ENCODE measurements at places on chromosomes 7 and 10.

- no peak for DNase-seq
Observed at GRCh38 chr10:22489467-22489866, 144.2 kb downstream of the SPAG6 start.

GRCh38 chr10:121772884-121773283 is 154.9 kb downstream of the ATE1 start:
- no peak for DNase-seq

- no peak for DNase-seq
Observed at GRCh38 chr7:21076054-21076453, 289.4 kb upstream of the SP8 start.

GRCh38 chr10:5467634-5468255 is 31.6 kb downstream of the CALML5 start:
- DNase-seq, result no peak

- no peak for DNase-seq
Observed at GRCh38 chr10:13257621-13258140, 23.5 kb upstream of the UCMA start.

DNA sequence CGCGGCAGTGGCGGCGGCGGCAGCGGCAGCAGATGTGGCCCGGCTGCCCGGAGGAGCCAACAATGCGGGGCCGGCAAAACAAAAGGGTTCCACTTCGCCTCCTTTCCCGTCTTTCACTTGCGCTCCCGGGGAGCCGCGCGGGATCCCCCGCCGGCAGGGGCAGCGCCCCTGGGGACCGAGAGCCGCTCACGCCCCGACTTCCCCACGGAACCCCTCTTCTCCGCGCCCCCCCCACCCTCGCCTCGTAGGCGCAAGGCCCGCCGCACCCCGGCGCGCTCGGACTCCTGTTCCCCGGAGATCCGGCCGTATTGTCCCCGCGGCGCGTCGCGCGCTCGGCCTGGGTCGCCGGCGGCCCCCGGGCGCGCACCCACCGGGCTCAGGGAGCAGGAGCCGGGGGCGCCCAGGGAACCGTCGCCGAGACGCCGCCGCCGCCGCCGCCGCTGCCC is 854 bp downstream of the CTBP2 start:
- no peak for DNase-seq

- no peak for DNase-seq
Observed at GRCh38 chr10:49119746-49120145, 4.4 kb upstream of the VSTM4 start.

DNA sequence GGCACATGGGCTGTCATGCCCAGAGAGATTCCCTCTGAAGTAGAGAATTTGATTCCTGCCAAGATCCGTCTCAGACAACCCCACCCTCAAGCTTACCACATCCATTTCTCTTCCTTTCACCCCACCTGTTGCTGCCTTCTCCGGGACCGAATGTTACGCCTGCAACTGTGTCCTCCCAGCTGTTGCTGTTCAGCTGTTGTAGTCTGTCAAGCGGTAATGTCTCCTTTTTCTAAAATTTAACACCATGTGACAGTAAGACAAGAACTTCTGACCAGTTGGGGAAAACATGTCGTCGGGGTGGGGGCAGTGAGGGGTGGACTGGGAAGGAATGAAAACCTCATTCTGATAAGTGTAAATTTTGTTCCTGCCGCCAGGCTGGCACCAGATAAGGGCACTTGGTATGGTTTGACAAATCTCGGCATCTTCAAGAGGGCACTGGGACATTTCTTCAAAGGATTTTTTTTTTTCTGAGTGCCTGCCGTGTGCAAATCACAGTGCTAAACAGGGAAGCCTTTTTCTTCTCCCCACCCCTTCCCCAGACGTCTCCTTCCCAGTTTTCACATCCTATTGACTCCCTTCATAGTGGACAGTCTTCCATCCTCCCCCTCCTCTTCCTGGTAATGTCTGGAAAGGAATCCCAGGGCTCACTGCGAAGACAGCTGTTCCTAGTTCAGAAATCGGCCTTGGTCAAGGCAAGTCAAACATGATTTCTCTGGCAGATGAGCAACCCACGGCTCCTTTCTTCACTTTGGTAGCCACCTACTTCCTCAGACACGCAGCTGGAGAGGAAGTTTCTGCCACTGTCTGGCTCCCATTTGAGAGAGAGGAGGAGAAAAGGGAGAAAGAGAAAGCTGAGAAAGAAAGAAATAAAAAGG is 5.0 kb upstream of the CELF2 start:
- DNase-seq, result no peak

- no peak for DNase-seq
Observed at GRCh38 chr10:115082506-115082905, 10.7 kb upstream of the ATRNL1 start.

DNA sequence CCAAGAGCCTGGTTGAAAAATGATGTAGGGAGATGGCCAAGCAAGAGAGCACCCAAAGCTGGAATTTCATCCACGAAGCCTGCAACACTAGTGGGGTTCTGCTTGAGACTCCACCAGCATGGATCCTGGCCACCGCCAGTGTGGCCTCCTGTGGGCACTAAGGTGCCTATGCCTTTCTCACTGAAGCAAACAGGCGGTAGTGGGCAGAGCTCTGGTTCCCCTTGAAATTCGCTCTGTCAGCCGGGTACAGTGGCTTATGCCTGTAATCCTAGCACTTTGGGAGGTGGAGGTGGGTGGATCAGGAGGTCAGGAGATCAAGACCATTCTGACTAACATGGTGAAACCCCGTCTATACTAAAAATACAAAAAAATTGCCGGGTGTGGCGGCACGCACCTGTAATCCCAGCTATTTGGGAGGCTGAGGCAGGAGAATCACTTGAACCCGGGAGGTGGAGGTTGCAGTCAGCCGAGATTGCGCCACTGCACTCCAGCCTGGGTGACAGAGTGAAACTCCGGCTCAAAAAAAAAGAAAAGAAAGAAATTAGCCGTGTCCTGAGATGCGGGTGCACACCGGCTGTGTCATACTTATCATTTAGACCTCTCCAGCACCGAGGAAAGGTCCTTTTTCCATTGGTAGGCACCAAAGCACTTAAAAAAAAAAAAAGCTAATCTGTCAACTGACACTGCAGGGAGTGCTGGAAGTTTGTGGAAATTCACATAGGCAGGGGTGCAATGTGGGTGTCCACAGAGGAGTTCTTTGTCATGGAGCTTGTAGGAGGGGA is 28.3 kb downstream of the CCM2 start:
- no peak for DNase-seq

GRCh38 chr7:155793720-155794119 is 18.5 kb downstream of the SHH start:
- DNase-seq, result no peak

DNA sequence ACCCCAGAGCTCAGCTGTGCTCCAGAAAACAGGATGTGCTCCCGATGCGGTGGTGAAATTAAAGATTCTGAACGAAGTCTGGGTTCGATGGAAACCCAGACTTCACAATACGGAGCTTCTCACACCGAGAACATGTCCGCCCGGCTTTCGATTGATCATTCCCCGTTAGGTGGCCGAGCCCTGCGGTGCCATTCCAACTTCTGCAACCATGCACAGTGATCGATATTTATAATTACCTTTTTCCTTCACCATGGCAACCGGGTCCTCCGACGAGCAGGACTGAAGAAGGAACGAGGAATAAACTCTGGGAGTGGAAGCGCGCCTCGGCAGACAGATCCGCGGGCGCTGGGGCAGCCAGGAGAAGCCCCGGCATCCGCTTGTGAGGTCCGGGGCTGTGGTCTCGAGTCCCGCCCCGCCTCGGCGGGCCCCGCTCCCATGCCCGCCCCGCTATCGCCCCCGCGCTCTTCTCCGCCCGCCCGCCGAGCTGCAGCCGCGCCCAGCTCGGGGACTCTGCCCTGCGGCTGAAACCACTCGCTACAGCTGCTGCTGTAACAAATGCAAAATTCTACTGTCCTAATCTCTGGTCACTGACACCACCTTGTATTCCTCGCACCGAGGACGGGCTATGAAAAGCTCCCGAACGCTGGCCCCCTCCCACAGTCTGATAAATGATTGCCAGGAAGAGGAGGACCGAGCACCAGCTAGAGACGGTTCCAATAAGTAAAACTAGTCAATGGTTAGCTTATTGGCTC is 26.2 kb downstream of the ABLIM1 start:
- peak; percentile 14 for DNase-seq

GRCh38 chr10:102401342-102401654 is 5.8 kb downstream of the NFKB2 start:
- no peak for DNase-seq

- no peak for DNase-seq
Observed at GRCh38 chr10:101758858-101759257, 17.1 kb downstream of the FGF8 start.

- DNase-seq, result no peak
Observed at GRCh38 chr10:52883996-52884871, 111.7 kb upstream of the MBL2 start.

DNA sequence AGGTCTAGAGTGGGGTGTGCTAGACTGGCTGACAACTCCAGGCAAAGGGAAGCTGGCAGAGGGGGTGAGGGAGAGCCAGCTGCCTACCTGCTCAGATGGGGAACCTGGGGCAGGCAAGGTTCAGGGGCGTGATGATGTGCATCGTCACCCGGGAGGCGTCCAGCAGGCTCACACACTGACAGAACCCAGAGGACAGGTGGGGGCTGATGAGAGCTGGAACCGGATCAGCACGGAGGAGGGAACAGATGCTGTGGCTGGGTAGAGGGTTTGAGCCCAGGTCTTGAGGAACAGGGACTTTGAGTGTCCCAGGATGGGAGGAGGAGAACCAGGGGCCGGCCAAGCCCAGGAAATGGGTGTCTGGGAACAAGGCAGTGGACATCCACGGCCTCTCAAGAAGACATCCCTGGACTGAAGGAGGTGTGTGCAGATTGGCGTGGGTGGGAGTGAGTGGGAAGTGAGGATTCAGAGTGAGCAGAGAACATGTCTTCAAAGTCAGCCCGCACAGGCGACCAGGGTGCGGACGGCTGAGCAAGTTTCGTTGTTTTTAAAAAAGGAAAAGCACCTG is 3.9 kb downstream of the RASGEF1A start:
- DNase-seq, result no peak

GRCh38 chr7:151174246-151175046 is 7.0 kb upstream of the GBX1 start:
- DNase-seq, result peak; percentile 27

- no peak for DNase-seq
Observed at GRCh38 chr7:99311702-99312101, 14.0 kb upstream of the ARPC1A start.

DNA sequence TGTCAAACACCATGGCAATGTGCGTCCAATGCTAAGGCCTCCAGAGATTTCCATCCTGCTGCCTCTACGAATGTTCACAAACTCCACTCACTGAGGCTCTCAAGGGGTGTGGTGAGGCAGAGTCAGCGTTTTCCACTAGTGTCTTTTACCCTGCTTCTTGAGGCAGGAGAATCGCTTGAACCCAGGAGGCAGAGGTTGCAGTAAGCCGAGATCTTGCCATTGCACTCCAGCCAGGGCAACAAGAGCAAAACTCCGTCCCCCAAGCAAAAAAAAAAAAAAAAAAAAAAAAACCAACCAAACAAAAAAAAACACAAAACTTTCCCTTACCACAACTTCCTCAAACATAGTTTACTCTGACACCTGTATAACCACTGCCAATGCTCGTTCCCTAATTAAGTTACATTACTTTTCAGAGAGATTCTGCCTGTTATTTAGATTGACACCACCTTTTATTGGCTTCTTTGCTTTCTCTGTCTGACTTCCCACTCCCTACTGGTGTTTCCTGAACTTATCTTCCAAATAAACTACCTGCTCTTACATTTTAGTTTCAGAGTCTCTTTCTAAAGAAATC is 102.1 kb upstream of the ZNF746 start:
- DNase-seq, result no peak

DNA sequence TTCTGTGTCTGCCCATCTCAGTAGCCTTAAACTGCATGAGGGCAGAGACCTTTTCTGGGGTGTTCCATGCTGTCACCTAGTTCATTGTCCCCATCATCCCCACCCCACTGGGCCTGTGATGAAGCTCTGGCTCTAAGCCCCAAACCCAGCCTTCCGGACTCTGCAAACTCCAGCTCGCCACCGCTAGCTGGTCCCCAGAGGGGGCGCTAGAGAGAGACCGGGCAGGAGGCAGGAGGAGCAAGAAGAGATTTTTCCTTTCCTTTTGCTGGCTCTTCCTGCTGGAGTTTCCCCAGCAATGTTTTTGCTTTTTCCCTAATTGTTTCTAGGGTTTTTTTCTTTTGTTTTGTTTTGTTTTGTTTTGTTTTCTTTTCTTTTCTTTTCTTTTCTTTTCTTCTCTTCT is 234.4 kb downstream of the TEX36 start:
- no peak for DNase-seq

GRCh38 chr7:46859963-46860475 is 721.9 kb downstream of the TNS3 start:
- DNase-seq, result no peak

GRCh38 chr7:20114468-20114867 is 102.7 kb downstream of the MACC1 start:
- no peak for DNase-seq

DNA sequence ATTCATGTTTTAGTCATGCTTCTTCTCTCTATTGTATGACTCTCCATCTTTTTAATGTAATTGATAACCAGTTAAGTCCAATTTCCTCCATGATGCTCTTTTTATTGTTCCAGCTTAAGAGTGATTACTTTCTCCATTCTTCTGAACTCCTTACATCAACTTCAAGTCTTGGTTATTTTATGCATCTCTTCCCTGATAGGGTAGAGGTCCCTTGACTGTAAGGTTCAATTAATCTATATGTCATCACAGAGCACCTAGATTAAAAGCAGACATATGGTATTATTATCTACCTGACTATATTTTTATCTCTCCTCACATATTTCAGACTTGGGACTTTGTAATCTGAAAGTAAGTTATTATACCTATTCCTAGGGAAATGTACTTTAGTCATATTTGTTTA is 853.1 kb downstream of the REEP3 start:
- no peak for DNase-seq

GRCh38 chr7:4159154-4159501 is 523.0 kb upstream of the FOXK1 start:
- DNase-seq, result no peak

GRCh38 chr10:113179966-113180365 is 229.9 kb downstream of the TCF7L2 start:
- DNase-seq, result no peak

DNA sequence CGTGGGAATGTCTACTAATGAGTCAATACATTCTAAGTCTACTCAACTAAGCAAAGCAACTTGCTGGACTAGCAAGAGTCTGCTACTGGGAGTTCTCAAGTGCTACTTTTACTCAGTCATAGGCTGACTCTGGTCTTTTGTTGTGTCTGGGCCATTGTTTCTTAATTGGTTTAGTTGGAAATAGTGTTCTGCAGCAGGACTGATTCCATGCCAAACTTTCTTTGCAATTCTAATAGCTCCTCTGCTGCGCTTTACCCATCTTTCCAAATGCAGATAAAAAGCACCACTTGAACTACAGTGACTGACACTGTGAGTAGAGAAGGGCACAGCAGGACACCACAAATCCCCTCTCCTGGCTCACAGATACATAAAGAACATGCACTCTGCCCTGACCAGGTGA is 125.7 kb downstream of the CD36 start:
- DNase-seq, result no peak

DNA sequence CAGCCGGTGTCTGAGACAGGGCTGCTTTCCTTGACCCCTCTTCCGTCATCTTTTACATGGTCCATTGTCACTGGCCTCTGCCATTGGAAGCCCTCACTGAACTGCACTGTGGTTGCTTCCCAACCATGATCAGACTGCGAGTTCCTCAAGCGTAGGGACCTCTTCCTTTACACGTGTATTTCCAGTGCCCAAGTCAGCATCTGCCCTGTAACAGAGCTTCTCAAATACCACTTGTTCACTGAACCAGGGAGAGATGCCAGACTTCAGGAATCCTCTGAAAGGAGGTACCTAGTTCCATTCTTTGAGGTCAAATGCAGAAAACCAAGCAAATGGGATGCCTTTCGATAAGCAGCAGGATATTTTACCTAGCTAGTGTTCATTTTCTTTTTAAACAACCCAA is 145.1 kb downstream of the NRP1 start:
- no peak for DNase-seq

- DNase-seq, result no peak
Observed at GRCh38 chr10:121771966-121772365, 155.9 kb downstream of the ATE1 start.
